Mucosa of gallbladder (tissue), 1 donor: ENCODE measurements at places on chromosomes 4 and X. TPM values are rescaled to one million over a fixed set of nuclear protein-coding genes. Genes with fewer than 3 reads are reported as not detected.

Gene LIMCH1
- 90.3 TPM for total RNA-seq

Gene ZNF630
- 6.0 TPM for total RNA-seq

Gene ENOPH1
- 30.1 TPM for total RNA-seq

Gene MAGEB17
- not detected for total RNA-seq

Gene HTT
- total RNA-seq, result 51.6 TPM

Gene HSFX1
- total RNA-seq, result 0.98 TPM

Gene DNAJB14
- total RNA-seq, result 50.8 TPM

Gene MAGEB10
- not detected for total RNA-seq

Gene C4orf46
- total RNA-seq, result 2.7 TPM

Gene VCX3A
- total RNA-seq, result not detected

Gene CFAP47
- 0.17 TPM for total RNA-seq

Gene EGF
- 1.6 TPM for total RNA-seq

Gene GPR173
- total RNA-seq, result 1.4 TPM

Gene CCDC120
- 18.8 TPM for total RNA-seq

Gene RAB33A
- 1.2 TPM for total RNA-seq

Gene ARHGEF9
- 28.0 TPM for total RNA-seq

Gene TCEAL6
- total RNA-seq, result not detected

Gene DTHD1
- 0.20 TPM for total RNA-seq

Gene SYP
- 1.9 TPM for total RNA-seq

Gene PLXNA3
- 75.6 TPM for total RNA-seq

Gene PIR
- 25.1 TPM for total RNA-seq

Gene H2BW2
- 0.17 TPM for total RNA-seq

Gene SPANXN3
- total RNA-seq, result not detected

Gene MAGEA10
- total RNA-seq, result not detected

Gene MMRN1
- total RNA-seq, result 12.5 TPM

Gene PNMA6F
- total RNA-seq, result not detected

Gene EMD
- 62.6 TPM for total RNA-seq

Gene TMPRSS11F
- not detected for total RNA-seq

Gene CFP
- 2.4 TPM for total RNA-seq

Gene G6PD
- total RNA-seq, result 119 TPM

Gene SMIM10L2A
- total RNA-seq, result 1.9 TPM

Gene NUDT10
- total RNA-seq, result 0.95 TPM

Gene CT45A3
- not detected for total RNA-seq

Gene HDX
- 6.0 TPM for total RNA-seq

Gene EGFL6
- total RNA-seq, result 3.6 TPM

Gene MAGEB2
- not detected for total RNA-seq

Gene NXF2
- not detected for total RNA-seq

Gene PKD2
- 38.4 TPM for total RNA-seq

Gene NKX3-2
- total RNA-seq, result 0.06 TPM

Gene AWAT2
- total RNA-seq, result not detected

Gene SLC6A14
- 0.12 TPM for total RNA-seq

Gene MAML3
- 13.9 TPM for total RNA-seq

Gene MAGEB1
- total RNA-seq, result not detected

Gene IL3RA
- 3.8 TPM for total RNA-seq

Gene CENPVL3
- not detected for total RNA-seq

Gene STK26
- 8.4 TPM for total RNA-seq

Gene MAGEA11
- total RNA-seq, result not detected

Gene STOX2
- 6.6 TPM for total RNA-seq

Gene ADRA2C
- total RNA-seq, result 6.4 TPM

Gene SYTL4
- total RNA-seq, result 15.8 TPM

Gene TMEM31
- not detected for total RNA-seq

Gene MTNR1A
- not detected for total RNA-seq

Gene BGN
- total RNA-seq, result 204 TPM

Gene AFM
- 0.35 TPM for total RNA-seq

Gene COX7B2
- total RNA-seq, result not detected
